ENCODE measurements at places on chromosomes 12 and 14.

DNA sequence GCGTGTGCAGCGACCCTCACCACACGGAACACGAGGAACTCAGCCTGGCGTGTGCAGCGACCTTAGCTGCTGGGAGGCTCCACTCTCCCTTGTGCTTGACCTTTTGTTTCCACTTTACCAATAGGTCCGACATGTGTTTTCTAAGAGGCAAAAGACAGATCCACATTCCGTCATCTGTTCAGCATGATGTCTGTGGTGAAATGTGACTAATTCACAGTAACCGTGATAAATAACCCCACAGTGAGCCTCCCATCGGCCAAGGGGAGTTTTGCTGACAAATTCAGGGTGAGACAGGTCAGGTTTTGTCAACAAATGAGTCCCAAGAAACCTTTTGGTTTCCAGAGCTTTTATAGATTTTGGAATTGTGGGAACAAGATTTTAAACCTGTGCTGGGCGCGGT, 55.9 kb downstream of the MOK start:
- no peak for DNase-seq

GRCh38 chr12:106551410-106551809, 31.4 kb upstream of the RFX4 start:
- DNase-seq = no peak

DNA sequence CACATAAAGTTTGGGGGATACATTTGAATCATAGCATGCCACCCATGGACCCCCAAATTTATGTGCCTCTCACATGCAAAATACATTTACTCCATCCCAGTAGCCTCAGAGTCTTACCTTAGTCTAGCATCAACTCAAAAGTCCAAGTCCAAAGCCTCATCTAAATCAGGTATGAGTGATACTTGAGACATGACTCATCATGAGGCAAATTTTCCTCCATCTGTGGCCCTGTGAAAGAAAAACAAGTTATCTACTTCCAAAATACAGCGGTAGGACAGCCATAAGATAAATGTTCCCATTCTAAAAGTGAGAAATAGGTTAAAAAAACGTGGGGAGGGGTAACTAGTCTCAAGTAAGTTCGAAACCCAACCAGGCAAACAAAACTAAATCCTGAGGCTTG, 444.2 kb downstream of the SNAPC1 start:
- no peak for DNase-seq

GRCh38 chr14:100304825-100305323, 1.4 kb downstream of the SLC25A29 start:
- DNase-seq = peak; percentile 45

Measured in urothelium cell line (cell line).